Activated gamma-delta T cell treated with Interleukin-2 at 50 U/mL for 16 hours (primary cell): ENCODE measurements at places on chromosomes 3 and 15.

DNA sequence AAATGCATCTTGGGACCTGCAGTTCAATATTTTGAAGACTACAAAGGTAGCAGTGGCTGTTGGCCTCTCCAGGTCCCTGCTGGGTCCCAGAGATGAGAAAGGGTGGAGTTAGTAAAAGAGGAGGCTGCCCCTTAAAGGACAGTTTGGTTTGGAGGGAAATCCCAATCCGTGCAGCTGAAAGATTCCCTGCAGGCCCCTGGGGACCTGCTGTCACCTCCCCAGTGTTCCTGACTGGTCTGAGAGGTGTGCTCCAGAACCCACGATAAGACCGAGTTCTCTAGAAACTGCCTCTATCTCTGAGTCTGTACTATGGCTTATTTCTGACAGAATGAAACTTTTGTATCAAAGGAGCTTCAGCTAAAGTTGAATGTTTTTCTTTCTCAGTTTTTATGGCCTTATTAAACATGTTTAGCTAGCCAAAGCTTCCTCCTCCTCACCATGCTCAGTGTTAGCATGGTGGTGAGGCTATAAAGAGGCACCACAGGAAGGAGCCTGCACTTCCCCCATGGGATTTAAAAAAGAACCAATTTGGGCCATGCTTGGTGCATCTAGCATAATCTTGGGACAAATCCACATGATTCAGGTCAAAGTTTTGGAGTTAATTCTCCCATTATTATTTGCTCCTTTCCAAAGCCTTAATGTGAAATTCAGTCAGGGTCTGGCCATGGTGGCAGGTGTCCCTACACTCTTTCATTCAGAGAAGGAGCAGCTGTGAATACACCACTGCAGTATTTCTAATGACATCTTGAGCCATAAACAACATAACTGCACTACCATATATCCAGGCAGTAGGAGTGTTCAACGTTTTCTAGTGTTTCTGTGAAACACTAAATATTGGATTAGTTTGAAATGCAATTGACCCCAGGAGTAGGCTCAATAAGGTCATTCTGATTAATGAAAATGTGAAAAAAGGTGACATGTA is 74.4 kb downstream of the ATP1B3 start:
- DNase-seq: no peak

DNA sequence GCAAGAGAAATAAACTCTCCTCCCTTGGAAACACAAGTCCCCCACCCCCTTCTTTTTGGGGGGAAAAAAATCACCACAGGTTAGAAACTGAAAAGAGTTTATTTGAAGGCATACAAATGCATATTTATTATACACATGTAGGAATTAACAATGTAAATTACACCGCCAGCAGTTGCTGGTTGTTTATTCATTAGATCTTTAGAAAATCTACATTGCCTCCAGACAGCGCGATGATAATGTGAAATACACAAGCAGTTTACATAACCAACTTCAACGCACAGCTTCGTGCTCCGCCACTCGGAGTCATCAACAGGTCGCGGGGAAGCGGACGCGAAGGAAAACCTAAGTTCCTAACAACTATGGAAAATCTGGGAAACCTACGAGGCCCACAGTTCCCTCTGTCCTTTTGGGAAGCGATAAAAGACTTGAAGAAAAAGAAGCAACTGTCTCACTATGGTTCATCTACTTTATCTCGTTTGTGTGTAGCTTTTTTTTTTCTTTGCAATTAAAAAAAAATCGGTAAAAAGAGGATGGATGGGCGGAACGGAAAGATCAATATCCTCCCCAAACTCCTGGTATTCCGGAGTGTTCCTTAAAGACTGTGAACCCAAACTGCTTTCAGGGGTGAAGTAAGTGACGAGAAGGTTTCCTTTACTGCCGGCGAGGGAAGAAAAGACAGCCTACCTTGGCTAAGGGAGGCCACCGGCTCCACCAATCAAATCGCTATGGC is 8.4 kb upstream of the FOXB1 start:
- DNase-seq: no peak

DNA sequence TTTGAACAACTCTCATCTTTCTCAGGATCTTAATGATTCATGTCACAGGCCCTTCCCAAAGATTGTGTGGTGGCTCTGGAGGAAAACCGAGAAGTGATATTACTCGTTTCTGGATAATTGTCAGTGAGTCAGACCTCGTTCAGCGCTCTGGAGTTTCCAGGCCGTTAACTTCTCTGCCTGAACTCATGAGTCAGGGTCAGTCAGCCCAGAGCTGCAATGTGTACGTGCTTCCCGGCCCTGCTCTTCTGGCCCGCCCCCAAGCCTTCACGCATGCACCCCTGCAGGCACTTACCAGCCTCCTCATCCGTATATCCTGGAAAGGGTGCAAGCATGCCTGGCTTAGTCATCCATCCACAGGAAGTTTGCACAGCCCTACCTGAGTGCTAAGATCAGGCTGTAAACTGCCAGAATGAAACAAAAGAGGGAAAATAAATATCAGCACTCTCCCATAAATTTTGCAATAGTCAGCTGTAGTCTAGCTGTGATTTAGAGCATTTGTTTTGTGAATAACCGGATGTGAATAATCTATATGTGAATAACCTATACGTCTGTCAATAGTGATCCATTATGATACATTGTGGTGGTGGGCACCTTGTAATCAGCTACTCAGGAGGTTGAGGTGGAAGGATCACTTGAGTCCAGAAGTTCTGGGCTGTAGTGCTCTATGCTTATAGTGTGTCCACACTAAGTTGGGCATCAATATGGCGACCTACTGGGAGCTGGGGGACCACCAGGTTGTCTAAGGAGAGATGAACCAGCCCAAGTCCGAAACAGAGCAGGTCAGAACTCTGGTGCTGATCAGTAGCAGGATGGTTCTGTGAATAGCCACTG is 35.3 kb upstream of the SEMA4B start:
- no peak for DNase-seq

DNA sequence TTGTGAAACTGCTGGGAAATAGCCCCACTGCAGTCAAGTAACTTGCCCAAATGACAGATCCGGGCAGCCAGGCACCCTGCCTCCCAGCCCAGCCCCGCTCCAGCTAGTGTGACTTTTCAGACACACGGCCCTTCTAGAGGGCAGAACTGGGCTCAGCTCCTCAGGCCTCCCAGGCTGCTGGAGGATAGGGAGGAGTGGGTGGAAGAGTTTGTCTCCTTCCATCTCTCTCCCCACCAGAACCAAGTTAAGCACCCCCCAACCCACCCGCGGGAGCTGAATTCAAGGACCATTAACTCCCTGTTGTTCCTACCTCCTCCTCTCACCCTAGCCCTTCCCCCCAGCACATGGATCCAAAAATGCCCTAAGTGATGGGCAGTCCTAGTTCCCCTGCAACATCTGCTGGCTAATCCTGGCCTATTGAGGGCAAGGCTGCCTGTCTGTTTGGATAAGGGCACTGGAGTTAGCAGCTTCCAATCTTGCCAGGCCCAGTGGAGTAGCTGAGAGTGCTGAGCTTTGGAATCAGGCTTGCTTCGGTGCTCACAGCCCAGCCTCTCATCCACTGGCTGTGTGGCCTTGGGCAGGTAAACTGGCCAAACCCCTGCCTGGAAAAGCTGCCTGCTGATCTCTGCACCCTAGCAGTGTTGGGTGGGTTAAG is 3.1 kb downstream of the CCDC33 start:
- no peak for DNase-seq

DNA sequence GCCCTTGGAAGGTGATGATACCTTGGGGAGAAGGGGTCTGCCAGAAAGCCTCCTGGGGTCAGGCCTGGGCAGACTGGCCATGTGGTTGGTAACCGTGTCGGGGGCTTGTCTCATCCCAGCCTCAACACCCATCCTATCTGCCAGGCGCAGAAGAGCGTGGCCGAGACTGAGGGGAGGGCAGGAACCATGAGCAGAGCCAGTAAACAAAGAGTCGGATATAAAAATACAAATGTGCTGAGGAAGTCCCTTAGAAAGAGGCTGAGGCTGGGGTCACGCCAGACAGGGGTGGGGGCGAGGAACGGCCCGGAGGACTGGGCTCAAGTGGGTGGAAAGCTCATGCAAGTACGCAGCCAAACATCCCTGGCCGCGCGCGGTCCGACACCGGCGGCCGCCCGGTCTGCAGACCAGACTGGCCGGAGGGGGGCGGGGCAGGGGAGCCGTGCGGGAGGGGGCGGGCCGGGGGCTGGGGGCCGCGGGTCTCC is 1.9 kb downstream of the CAMK2N2 start:
- no peak for DNase-seq

GRCh38 chr3:190323246-190323626 is 990 bp upstream of the CLDN1 start:
- no peak for DNase-seq

GRCh38 chr15:47820057-47820746 is 102.9 kb downstream of the SEMA6D start:
- no peak for DNase-seq

DNA sequence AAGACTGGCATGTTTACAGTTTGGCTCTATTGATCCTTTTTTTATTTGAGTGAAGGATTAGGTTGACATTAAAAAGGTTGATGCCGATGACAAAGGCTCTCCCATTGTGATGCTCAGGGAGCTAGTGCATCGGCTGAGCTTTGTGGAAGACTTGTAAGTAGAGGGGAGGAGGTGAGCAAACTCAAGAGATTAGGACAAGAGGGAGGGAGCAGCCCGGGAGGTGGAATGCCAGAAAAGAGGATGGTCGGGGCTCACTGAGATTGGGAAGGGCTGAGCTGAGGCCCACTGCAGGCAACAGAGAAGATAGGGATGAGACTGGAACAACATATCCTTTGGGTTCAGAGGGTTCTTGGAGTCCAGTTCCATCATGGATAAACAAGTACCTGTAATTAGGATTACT is 26.5 kb upstream of the PSMD6 start:
- no peak for DNase-seq

DNA sequence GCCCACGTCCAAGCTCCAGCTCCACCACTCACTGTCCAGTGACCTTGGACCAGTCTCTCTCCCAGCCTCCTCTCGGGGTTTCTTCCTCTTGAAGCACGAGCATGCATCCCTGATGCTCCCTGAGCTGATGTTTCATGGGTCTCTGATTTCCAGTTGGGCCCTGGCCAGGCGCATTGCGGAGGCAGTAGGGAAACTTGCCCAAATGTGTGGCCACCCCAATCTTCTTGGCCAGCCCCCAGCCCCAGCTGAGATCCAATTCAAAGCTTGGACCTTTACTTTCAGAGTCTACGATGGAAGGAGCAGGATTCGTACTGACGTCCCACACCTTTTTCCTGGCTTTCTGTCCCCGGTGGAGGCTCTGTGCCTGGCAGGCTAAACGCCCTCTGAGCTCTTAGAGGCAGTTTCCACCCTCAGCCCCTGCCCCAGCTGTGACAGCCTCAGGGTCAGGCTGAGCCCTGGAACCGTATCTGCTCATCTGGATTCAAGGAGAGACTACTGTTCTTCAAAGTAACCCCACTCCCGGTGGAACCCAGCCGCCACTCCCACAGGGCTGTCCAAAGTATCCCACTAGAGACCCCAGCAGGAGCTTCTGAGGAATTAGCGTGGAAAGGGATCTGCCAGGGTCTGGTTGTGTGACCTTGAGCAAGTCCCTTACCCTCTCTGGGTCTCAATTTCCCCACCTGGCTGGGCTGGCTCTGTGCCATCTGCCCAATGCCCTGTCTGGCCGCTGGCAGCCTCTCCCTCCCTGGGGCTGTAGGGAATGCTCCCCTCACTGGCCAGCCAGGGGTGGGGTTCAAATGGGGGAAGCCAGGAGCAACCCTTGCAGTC is 37.4 kb downstream of the CPN2 start:
- no peak for DNase-seq

GRCh38 chr3:27526614-27527315 is 42.6 kb upstream of the SLC4A7 start:
- no peak for DNase-seq

DNA sequence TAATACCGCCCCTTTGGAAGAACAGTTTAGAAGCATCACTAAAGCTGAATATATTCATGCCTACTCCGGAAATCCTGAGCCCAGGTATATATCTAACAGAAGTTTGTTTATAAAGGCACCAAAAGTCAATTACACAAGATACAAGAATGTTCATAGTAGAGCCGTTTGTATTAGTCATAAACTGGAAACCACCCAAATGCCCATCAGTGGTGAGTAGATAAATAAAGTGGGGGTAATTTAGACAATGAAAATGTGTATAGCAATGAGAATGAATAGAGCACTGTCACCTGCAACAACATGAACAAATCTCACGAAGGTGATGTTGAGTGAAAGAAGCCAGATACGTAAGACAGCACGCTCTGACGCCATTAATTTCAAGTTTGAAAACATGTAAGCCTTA is 68.3 kb upstream of the GLCE start:
- no peak for DNase-seq

- DNase-seq: no peak
Observed at GRCh38 chr3:67030785-67031740, 33.0 kb downstream of the KBTBD8 start.
